Aorta (tissue), 5 donors: ENCODE measurements at places on chromosomes 1 and 21. TPM values are rescaled to one million over a fixed set of nuclear protein-coding genes. Genes with fewer than 3 reads are reported as not detected.

SLAMF1 gene
- polyA plus RNA-seq: not detected

GRCh38 chr1:6476483-6476882, 10.5 kb upstream of the TNFRSF25 start:
- H3K4me3 ChIP-seq: no peak overlapping the region
- no peak for DNase-seq
- no peaks in the 10 kb centered on the region for H3K27me3 ChIP-seq
- no peaks in the 10 kb centered on the region for H3K36me3 ChIP-seq

- DNase-seq: no peak
- H3K27ac ChIP-seq: no peak overlapping the region
- H3K4me1 ChIP-seq: no peaks in the 10 kb centered on the region
- H3K36me3 ChIP-seq: no peaks in the 10 kb centered on the region
- H3K4me3 ChIP-seq: no peak overlapping the region
- H3K27me3 ChIP-seq: no peaks in the 10 kb centered on the region
These were observed 252.5 kb upstream of the IRF2BP2 start for GRCh38 chr1:234862360-234862943.

GRCh38 chr1:47753808-47754207, 243.4 kb downstream of the TRABD2B start:
- no peak for DNase-seq
- H3K4me1 ChIP-seq: no peaks in the 10 kb centered on the region
- H3K27me3 ChIP-seq: no peaks in the 10 kb centered on the region
- H3K36me3 ChIP-seq: no peaks in the 10 kb centered on the region
- no peak overlapping the region for H3K27ac ChIP-seq
- no peak overlapping the region for H3K4me3 ChIP-seq

FYB2 gene
- polyA plus RNA-seq: 1.5 TPM

DNA sequence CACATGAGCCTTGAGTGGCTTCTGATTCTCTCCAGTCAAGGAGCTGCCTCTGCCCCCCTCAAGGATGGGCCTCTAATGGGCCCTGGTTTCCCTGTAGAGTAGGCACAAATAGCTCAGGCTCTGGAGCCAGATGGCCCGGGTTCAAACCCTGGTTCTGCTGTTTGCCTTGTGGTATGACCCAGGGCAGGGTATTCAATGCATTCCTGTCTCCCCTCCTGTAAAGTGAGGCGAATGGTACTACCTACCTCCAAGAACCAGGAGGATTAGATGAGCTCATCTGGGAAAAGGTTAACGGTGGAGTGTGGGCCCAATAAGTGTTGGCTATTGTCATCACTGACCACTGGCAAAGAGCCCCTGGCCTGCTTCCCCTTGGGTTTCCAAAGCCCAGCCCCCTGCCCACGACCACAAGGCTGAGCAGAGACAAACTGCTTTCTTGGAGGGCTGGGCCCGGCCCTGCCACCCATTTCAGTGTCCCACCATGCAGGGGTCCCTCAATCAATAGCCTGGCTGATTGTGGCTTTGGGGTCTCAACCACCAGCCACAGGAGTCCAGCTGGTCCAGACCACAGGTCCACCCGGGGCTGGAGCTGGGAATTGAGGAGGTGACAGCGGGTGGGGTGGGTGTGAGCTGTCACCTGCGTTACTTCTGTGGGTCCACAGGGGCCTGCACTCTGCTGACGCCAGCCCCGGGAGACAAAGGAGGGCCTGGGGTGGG, 115.6 kb upstream of the RUNX3 start:
- H3K27me3 ChIP-seq: no peaks in the 10 kb centered on the region
- H3K4me3 ChIP-seq: no peak overlapping the region
- no peaks in the 10 kb centered on the region for H3K36me3 ChIP-seq
- DNase-seq: no peak
- no peaks in the 10 kb centered on the region for H3K4me1 ChIP-seq

GRCh38 chr1:6011946-6012258, 19.7 kb upstream of the NPHP4 start:
- no peaks in the 10 kb centered on the region for H3K27me3 ChIP-seq
- no peak overlapping the region for H3K27ac ChIP-seq
- H3K36me3 ChIP-seq: no peaks in the 10 kb centered on the region

- no peak overlapping the region for H3K4me3 ChIP-seq
- DNase-seq: no peak
- peaks cover 1% of the 10 kb centered on the region for H3K4me1 ChIP-seq
- no peaks in the 10 kb centered on the region for H3K27me3 ChIP-seq
- no peak overlapping the region for H3K27ac ChIP-seq
These were observed 65.5 kb downstream of the PRRX1 start for GRCh38 chr1:170729225-170730002.

MAGOH gene
- polyA plus RNA-seq: 46.3 TPM

BRWD1 gene
- 15.0 TPM for polyA plus RNA-seq

GRCh38 chr21:41402796-41403195, 23.2 kb upstream of the MX1 start:
- H3K27ac ChIP-seq: no peak overlapping the region
- no peak overlapping the region for H3K4me3 ChIP-seq
- no peaks in the 10 kb centered on the region for H3K36me3 ChIP-seq

DNA sequence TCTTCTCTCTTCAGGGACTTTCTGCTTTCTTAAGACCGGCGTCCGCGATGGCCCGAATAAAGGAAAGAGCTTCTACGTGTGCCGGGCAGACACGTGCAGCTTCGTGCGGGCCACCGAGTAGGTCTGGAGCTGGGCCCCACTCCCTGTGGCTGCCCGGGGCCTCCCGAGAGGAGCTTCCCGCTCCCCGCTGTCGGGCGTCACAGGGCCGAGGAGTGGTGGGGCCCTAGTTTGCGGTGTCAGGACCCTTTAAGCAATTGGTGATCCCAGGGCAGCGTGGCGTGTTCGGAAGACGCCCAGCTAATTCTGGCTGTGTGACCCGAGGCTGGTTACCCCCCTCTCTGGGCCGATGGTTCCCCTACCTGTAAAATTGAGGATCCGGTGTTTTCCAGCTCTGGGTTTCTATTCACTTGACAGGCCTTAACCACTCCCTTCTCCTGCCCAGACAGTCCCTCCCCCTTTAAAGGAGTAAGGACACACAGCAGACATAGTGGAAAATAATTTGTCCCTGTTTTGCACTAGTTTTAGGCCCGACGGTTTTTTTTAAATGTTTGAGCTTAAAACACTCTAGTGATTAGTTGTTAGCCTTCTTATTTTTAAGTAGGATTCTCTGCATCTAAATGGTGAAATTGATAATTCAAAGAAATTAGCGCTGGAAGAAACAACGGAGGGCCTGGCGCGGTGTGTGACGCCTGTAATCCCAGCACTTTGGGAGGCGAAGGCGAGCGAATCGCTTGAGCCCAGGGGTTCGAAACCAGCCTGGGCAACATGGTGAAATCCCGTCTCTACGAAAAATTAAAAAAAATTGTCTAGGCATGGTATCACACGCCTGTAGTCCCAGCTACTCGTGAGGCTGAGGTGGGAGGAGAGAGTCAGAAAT, 553 bp downstream of the TTF2 start:
- no peaks in the 10 kb centered on the region for H3K36me3 ChIP-seq
- DNase-seq: no peak
- peak overlapping the region; percentile 16 for H3K27ac ChIP-seq
- H3K27me3 ChIP-seq: no peaks in the 10 kb centered on the region
- H3K4me1 ChIP-seq: no peaks in the 10 kb centered on the region
- H3K4me3 ChIP-seq: peak overlapping the region; percentile 44

DNA sequence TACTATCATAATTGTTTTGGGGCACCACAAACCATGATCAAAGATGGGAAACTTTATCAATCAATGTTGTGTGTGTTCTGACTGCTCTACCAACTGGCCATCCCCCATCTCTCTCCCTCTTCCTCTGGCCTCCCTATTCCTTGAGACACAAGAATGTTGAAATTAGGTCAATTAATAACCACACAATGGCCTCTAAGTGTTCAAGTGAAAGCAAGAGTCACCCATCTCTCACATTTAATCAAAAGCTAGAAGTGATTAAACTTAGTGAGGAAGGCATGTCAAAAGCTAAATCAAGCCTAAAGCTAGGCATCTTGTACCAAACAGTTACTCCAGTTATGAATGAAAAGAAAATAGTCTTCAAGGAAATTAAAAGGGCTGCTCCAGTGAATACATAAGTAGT, 390.3 kb upstream of the NFIA start:
- H3K27me3 ChIP-seq: no peaks in the 10 kb centered on the region
- no peaks in the 10 kb centered on the region for H3K4me1 ChIP-seq
- no peaks in the 10 kb centered on the region for H3K36me3 ChIP-seq
- no peak for DNase-seq
- no peak overlapping the region for H3K27ac ChIP-seq
- H3K4me3 ChIP-seq: no peak overlapping the region

DNA sequence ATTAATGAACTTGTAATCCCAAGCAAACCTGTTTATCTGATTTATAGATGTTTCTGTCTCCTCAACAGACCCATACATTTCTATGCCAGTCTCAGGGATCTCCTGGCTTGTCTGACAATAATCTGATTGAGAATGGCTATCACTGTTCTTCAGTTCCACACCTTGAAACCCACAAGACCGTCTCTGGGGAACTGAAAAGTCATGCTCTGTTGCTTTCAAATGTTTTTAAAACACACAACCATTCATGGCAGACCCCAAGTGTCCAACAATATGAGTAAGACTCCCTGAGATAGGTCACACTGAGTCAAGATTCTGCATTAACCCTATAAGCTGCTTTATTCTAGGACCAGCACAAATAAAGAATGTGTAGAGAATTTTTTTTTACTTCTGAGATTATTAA, 611.2 kb upstream of the PLXNA2 start:
- H3K36me3 ChIP-seq: no peaks in the 10 kb centered on the region
- no peaks in the 10 kb centered on the region for H3K27me3 ChIP-seq
- H3K27ac ChIP-seq: no peak overlapping the region
- H3K4me3 ChIP-seq: no peak overlapping the region
- no peaks in the 10 kb centered on the region for H3K4me1 ChIP-seq
- no peak for DNase-seq

GRCh38 chr1:200290010-200290685, 119.7 kb downstream of the ZNF281 start:
- H3K4me3 ChIP-seq: no peak overlapping the region
- no peaks in the 10 kb centered on the region for H3K4me1 ChIP-seq
- no peaks in the 10 kb centered on the region for H3K36me3 ChIP-seq
- H3K27me3 ChIP-seq: no peaks in the 10 kb centered on the region
- DNase-seq: no peak

ADAM30 gene
- not detected for polyA plus RNA-seq

DNA sequence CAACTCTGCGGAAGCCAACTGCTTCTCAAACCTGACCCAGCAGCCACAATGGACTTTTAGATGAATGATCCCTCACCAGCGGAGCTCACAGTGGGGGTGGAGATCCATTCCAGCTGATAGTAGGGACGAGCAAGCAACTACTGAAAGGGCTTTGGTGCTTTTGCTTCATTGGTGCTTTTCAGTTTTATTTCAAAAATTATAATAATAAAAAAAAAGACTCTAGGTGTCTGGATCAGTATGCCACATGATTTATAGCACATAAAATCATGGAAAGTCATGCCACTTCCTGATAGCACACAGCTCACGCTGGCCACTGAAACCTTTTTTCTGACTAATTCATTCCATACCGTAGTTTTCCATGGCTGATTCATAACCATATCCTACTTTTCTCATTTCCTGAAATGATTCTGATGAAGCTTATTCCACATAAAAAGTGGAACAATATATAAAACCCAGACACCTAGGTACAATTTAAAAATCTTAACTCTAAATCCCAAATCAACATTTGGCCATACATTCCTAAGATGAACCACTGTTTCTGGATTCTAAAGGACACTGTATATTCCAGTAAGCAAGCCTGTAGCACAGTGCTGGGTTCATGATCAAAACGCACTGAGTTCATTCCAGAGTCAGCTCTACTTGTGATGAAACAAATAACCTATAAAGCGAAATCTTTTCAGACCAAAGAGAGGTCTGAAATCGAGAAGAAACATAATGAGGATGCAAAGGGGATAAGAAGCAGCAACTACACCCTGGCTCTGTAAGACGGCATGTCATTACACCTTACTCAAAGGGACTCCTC, 41.3 kb upstream of the KCNE1 start:
- DNase-seq: no peak
- H3K27ac ChIP-seq: no peak overlapping the region
- H3K4me1 ChIP-seq: no peaks in the 10 kb centered on the region
- no peaks in the 10 kb centered on the region for H3K27me3 ChIP-seq
- H3K36me3 ChIP-seq: no peaks in the 10 kb centered on the region

GRCh38 chr1:20931930-20932436, 144.9 kb upstream of the HP1BP3 start:
- H3K27me3 ChIP-seq: no peaks in the 10 kb centered on the region
- H3K36me3 ChIP-seq: no peaks in the 10 kb centered on the region
- H3K4me1 ChIP-seq: no peaks in the 10 kb centered on the region
- no peak overlapping the region for H3K4me3 ChIP-seq

- no peak overlapping the region for H3K4me3 ChIP-seq
- no peaks in the 10 kb centered on the region for H3K36me3 ChIP-seq
- H3K27me3 ChIP-seq: no peaks in the 10 kb centered on the region
- H3K27ac ChIP-seq: no peak overlapping the region
These were observed 2.7 kb upstream of the MYCBP start for GRCh38 chr1:38875811-38876210.

DNA sequence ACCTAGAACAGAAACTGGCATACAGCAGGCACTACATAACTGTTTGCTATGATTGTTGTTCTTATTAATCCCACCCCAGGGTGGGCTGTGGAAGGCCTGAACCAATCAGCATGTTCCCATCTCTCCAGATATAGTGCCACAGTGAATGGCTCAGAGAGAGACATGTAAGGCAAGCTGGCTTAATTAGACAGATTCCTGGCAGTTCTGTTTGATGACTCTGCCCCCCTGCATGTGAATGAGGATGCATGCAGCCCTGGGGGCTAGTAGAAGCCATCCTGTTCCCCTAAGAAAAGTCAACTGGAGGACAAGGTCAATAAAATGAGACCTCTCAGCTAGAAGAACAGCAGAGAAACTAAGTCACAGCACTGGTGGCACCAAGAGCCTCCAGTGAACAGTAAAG, 130.3 kb downstream of the GLIS1 start:
- H3K27me3 ChIP-seq: no peaks in the 10 kb centered on the region
- no peaks in the 10 kb centered on the region for H3K36me3 ChIP-seq
- no peaks in the 10 kb centered on the region for H3K4me1 ChIP-seq
- no peak overlapping the region for H3K4me3 ChIP-seq
- no peak overlapping the region for H3K27ac ChIP-seq
- DNase-seq: peak; percentile 6

GRCh38 chr1:215421744-215422143, 145.4 kb upstream of the KCTD3 start:
- H3K27ac ChIP-seq: no peak overlapping the region
- H3K27me3 ChIP-seq: no peaks in the 10 kb centered on the region
- no peak for DNase-seq
- no peaks in the 10 kb centered on the region for H3K4me1 ChIP-seq
- H3K4me3 ChIP-seq: no peak overlapping the region

FCRL1 gene
- polyA plus RNA-seq: not detected

PRDM16 gene
- 5.0 TPM for polyA plus RNA-seq

SLAMF8 gene
- polyA plus RNA-seq: 1.3 TPM

SARS1 gene
- 159 TPM for polyA plus RNA-seq

KCNE2 gene
- polyA plus RNA-seq: 0.50 TPM

- H3K36me3 ChIP-seq: no peaks in the 10 kb centered on the region
- no peak overlapping the region for H3K4me3 ChIP-seq
- H3K27ac ChIP-seq: no peak overlapping the region
- no peak for DNase-seq
- no peaks in the 10 kb centered on the region for H3K4me1 ChIP-seq
These were observed 29.4 kb upstream of the EIF4G3 start for GRCh38 chr1:21206117-21206516.

S100A4 gene
- polyA plus RNA-seq: 3,369 TPM
